Tracheal epithelial cell (primary cell): ENCODE measurements at places on chromosomes 12 and 14. TPM values are rescaled to one million over a fixed set of nuclear protein-coding genes. Genes with fewer than 3 reads are reported as not detected.

Gene CFAP251
- total RNA-seq, result 16.4 and 21.5 TPM in 2 replicates

Gene PARP11
- total RNA-seq, result 1.2 and 2.8 TPM in 2 replicates

Gene CBLN3
- total RNA-seq, result 0.64 and 0.96 TPM in 2 replicates

Gene ERP27
- total RNA-seq, result 0.96 TPM in 1 of 2 replicates, not detected in the other

Gene KRT85
- not detected in 2 replicates for total RNA-seq
